ENCODE measurements at places on chromosomes 3 and 15.

- DNase-seq, result no peak
Measured at GRCh38 chr3:152300029-152300731, 31.5 kb downstream of the MBNL1 start.

GRCh38 chr3:5078151-5078550 lies 43.9 kb upstream of the ARL8B start:
- no peak for DNase-seq

DNA sequence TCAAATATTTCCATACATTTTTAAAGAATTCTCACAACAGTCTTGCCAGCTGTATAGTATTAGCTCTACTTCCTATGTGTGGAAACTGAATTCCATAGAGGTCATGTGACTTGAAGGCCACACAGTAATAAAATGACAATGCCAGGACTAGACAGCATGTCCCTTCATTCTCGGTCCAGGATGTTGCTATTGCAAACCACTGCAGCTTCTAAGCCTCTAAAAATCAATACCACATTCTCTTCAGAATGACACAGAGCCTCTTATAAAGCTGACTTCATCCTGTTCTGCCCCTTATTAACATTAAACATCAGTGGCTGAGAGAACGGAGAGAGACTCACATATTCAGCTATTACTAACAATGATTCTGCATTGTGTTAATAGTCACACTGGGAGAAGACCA lies 240.3 kb upstream of the PEX5L start:
- no peak for DNase-seq

DNA sequence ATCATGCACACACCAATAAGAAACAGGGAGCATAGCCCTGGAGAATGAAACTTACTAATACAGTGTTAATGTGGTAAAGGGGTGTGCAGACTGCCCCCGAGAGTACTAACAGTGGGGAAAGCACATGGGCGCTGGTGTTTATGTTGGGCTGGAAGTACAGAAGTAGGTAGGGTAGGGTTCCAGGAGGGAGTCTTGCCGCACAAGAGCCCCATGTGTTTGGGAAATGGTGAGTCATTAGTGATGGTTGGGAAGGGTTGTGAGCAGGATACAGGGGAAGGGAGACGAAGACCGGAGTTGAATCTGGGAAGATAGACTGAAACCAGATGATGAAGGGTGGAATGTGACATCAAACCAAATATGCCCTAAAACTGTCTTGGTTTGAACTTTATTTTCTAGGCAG lies 117.1 kb downstream of the THSD4 start:
- DNase-seq, result no peak

DNA sequence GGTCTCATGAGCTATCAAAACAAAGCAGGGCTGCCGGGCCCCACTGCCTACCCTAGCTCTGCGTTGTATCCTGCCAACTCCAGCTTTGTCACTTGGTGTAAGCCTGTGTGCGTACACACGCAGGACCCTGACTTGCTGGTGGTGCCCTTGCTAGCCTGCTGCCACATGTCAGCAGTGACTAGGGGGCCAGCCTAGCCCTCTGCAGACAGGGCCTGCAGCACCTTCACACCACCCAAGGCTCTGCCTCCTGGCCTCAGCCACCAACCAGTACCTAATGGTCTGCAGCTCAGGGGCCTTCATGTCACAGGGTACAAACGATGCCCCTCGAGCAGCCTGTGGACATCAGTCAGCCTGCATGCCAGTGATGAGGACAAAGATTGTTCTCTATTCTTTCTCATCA lies 30.1 kb upstream of the DUSP7 start:
- DNase-seq, result no peak

- DNase-seq, result no peak
Measured at GRCh38 chr3:31752305-31753049, 219.8 kb downstream of the STT3B start.

GRCh38 chr3:57160765-57161538 lies 4.2 kb downstream of the IL17RD start:
- DNase-seq, result no peak

DNA sequence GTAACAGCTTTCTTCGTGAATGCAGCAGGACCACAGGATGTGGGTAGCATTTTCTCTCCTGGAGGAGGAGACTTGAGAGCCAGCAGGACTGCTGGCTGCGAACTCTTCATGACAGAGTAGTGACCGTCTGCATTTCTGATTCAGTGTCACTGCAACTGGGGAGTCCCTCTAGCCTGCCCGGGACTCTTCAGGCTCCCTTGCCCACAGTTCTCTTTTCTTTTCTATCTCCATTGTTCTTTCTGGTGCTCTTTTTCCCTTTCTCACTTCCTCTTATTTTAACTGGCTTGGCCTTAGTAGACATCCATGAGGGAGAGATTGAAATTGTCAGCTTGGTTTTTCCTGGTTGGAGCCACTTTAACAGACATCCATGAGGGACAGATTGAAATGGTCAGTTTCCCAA lies 49.9 kb upstream of the P2RY1 start:
- DNase-seq, result no peak

DNA sequence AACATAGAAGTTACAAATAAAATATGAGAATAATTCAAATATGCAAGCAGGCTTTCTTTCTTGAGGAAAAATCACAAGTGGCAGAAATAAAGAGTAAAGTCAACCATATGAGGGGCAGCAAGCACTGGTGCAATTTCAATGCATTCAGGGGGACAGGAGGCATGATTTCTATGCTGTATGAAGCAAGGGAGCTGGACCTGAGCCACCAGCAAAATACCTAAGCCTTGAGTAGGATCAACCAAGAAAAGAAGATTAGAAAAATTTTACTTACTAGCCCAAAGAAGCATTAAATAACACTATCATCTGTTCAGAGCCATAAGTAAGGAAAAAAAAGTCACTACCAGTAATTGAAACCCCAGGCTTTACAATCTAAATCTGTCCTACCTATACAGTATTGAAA lies 6.3 kb downstream of the ADGRG7 start:
- DNase-seq, result no peak

DNA sequence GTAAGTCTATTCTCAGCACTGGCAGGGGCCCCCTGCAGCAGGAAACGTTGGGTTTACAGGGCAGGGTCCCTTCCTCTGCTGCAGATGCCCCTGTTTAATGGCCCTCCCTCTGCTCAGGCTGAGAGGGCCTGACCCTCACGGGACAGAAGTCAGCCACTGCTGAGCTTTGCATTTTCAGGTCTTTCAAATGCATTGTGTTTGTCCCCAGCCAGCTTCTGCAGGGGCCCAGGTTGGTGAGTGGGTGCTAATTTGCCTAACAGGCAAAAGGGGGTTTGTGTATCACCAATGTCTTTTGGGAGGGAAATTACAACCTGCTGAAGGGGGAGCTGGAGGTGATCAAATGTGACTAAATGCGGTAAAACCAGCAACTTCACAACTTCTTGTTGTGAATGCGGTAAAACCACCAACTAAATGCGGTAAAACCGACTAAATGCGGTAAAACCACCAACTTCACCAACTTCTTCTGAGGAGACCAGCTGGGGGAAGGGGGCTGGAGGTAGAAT lies 44.8 kb upstream of the UBE2E1 start:
- DNase-seq, result no peak

DNA sequence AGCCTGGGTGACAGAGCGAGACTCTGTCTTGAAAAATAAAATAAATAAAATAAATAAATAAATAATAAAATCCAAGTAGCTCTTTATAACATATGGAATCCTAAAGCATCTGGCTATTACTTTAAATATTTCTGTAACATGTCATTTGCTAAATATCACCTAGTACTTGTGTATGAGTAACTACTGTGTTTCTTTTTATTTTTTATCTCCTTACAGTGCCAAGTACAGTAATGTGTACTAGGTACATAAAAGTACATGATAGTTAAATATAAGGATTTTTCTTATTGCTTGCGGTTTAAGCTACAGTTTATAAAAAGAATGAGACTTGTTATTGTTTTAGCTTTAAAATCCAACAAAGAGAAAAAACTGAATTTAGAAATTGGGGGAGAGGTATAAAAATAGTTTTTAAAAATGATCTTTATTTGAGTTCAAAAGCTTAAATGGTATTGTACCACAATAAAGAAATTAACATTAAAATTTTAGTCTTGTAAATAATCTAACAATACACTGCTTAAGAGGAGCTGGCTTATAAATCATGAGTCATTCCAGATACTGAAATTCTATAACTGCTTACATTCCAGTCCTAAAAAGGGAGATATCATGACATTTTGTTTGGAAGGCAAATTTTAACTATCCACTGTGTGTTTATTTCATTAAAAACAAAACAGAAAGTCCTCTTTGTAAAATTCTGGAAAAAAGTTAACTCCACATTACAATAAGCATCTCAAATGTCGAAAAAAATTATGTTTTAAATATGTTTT lies 73.1 kb downstream of the FGF7 start:
- no peak for DNase-seq

- peak; percentile 32 for DNase-seq
Measured at GRCh38 chr3:197186887-197187588, 111.4 kb downstream of the DLG1 start.

DNA sequence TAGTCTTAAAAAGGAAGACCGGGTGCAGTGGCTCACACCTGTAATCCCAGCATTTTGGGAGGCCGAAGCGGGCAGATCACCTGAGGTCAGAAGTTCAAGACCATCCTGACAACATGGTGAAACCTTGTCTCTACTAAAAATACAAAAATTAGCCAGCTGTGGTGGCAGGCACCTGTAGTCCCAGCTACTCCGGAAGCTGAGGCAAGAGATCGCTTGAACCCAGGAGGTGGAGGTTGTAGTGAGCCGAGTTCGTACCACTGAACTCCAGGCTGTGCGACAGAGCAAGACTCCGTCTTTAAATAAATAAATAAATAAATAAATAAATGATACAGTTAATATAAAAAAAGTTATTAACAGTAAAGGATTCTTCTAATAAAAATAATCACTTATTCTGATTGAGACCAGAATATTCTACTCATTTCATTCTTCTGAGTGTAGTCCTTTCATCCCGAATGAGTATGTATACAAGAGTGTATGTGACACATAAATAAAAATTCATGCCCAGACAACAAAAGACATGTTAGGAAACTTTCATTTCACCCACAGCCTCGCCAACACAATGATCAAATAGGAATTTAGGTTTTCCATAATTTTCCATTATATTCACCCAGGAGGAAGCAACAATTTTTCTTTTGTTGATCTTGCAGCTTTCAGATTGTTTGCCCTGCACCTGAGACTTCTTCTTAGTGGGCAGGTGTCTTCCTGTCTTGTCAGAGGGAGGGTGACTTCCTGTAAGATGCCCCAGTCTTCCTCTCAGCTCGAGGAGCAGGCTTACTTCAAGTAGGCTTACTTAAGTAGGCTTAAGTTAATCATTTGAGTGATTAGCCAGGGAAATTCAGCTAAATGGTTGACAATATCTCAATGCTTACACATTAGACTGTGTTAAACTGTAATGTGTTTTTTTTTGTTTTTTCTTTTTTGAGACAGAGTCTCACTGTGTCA lies 7.8 kb upstream of the NUP210 start:
- DNase-seq, result no peak

GRCh38 chr3:99700631-99701268 lies 62.4 kb downstream of the COL8A1 start:
- no peak for DNase-seq

DNA sequence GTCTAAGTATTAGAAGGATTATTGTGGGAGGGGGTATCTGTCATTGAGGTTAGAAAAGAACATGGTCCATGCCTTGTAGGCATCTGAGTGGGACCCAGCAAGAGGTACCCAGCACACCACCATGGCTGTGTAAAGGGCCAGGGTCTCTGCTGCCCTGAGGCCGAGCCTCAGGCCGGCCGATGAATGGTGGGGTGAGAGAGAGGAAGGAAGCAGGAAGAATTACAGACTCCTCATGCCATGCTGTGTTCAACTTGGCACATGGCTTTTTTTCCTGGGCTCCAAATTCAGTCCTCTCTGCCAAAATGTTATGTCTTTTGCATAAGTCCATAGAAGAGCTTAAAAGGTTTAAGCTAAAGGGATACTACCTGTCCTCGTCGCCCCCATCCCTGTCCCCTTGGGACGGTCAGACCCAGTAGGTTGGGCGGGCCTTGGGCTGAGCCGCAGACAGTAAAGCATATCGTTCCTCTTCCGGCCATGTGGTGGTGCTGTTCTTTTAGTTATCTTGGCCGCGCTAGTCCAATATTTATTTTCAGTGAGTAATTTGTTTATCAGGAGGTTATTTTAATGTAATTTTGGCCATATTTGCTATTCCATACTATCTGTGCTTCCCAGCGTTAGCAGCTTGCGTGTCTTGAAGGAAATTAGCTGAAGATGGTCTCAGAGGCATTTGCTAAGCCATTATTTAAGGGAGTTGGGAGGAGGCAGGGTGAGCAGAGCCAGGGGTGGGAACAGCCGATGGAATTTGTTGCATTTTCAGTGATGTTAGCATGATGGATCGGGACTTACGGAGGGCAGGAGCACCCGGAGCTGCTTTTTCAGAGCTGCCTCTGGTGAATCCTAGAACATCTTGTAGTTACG lies 152.4 kb downstream of the AGBL1 start:
- DNase-seq, result no peak

DNA sequence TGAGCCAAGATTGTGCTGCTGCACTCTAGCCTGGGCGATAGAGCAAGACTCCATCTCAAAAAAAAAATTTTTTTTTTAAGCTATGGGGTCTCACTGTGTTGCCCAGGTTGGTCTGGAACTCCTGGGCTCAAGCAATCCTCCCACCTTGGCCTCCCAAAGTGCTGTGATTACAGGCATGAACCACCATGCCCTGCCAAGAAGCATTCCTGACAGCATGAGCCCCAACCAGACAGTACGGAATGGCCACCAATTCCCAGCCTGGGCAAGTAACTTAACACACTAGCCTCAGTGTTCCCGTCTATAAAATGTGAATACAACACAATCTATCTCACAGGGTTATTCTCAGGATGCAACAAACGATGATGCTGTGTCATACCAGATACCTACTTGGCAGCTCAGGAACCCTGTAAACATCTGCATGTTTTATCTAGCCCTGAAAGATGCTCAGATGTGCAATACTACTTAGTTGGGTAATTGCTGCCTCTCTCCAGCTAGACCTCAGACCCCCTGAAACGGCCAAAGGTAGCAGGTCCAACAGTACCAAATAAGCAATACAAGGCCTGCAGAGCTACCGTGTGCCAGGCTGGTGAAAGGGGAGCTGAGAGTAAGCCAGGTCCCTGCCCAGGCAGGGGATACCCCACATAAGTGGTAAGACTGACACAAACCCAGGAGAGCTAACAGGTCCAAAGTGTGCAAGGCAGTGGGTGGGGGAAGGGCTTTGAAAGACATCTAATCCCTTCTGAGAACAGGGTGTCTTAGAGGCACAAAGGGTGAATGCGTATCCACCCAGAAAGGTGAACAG lies 1.9 kb downstream of the TKT start:
- DNase-seq, result no peak

DNA sequence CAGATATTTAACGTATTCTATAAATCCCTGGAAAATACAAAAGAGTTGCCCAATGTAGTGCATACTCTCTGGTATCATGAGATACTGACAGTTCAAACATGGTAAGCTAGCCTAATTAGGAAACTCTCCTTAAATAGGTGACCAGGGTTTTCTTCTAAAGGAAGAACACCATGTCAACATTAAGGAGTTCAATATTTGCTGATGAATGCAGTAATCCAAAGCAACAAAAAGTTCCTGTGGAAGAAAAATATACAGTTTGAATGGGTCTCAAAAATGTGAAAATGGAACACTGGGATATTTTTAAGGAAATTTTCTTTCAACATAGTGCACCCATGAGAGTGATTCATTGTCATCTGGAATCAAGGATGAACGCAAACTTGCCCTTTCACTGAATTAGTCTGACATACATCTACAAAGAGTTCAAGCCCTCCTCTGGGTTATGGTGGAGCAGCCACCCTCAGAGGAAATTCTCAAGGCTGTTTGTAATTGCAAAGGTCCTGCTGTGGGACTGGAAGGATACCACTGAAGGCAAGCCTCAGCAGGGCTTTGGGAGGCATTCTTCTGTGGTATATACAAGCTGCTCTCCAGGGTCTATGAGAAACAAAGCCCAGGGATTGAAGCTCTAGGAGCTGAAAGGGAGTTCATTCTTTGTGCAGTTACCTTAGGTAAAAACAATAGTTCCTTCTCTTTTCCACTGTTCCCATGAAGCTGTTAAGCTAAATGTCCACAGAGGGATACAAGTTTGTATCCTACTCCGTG lies 700.3 kb downstream of the TUSC7 start:
- no peak for DNase-seq

Measured in NCI-H510A (cell line).